HCT116 (cell line): ENCODE measurements at places on chromosomes 3 and 15.

GRCh38 chr3:193773266-193774220, 180.5 kb downstream of the OPA1 start:
- no peak overlapping the region for H3K27ac ChIP-seq
- H3K27me3 ChIP-seq, result peaks cover 3% of the 10 kb centered on the region; the same call in 1 of the 2 replicates
- no peaks in the 10 kb centered on the region for H3K4me1 ChIP-seq
- no peaks in the 10 kb centered on the region for H3K36me3 ChIP-seq

DNA sequence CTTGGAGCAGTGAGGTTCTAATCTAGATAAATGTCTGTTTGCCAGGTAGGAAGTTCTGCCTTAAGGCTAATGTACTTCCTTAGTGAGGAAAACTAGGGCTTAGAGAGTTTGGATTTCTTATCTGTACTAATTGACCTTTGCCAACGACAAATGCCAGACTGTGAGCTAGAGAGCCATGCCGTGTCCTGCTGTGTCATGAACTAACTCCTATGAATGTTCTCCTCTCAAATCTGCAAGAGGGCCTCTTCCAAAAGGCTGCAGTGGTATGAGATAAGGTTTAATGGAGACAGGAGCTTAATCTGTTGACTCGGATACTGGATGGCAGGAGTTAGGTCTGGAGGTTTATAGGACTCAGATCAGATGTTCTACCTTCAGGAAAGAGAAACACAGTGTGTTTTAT, 524.9 kb downstream of the NTRK3 start:
- DNase-seq, result no peak
- H3K27ac ChIP-seq, result no peak overlapping the region
- H3K27me3 ChIP-seq, result no peaks in the 10 kb centered on the region
- H3K4me1 ChIP-seq, result no peaks in the 10 kb centered on the region
- H3K36me3 ChIP-seq, result no peaks in the 10 kb centered on the region

DNA sequence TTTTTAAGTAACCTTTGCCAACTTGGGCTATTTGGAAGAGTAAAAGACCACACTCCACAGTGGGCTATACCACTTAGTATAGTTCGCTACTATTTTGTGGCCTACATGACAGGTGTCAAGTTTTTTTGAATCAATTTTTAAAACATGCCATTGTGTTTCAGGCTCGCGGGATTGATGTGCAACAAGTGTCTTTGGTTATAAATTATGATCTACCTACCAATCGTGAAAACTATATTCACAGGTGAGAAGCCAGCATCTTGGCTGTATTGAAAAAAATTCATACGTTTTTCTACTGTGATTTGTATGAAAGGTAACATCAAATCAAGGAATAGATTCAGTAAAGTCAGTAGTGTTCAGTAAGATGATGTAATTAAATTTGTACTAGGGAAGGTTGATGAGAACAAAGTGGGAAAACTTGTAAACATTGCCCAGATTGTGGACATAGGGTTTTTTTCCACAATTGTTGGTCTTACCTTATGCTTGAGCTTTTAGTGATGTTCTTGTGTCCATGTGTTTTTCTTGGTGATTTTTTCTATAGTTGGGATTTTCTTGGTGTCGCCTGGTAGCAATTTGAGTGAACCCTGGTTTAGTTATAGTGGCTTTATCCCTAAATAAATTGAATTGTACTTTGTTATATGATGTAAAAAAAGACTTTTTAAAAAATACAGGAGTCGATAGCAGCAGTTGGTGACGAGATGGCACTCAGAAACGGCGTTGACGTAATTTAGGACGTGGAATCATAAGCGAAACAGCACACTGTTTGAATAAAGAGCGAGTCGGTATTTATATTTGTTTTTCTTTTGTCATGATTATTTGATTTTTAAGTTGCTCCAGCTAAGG, 4.5 kb downstream of the EIF4A2 start:
- H3K4me3 ChIP-seq, result no peak overlapping the region
- H3K36me3 ChIP-seq, result peaks cover 66% of the 10 kb centered on the region
- H3K27me3 ChIP-seq, result no peaks in the 10 kb centered on the region
- no peak for DNase-seq

DNA sequence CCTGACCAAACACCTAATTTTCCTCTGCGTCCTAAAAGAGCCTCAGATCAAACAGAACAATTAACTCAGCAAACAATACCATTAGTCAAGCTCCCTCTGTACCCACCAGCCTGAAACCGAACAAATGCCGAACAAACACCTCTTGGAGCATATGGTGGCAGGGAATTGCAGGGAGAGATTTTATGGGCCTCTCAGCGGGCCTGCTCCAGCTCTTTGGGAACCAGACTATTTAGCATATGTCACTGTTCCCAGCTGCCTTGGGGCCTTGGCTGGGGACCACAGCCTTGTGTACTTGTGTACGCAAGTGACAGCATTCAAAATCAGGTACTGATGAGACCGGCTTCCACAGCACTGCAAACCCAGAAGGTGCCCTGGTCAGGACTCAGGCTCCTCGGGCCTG, 388.8 kb upstream of the PPP2R3A start:
- H3K27me3 ChIP-seq, result peaks cover 11% of the 10 kb centered on the region
- H3K36me3 ChIP-seq, result no peaks in the 10 kb centered on the region
- no peak overlapping the region for H3K4me3 ChIP-seq
- no peak for DNase-seq
- no peak overlapping the region for H3K27ac ChIP-seq

DNA sequence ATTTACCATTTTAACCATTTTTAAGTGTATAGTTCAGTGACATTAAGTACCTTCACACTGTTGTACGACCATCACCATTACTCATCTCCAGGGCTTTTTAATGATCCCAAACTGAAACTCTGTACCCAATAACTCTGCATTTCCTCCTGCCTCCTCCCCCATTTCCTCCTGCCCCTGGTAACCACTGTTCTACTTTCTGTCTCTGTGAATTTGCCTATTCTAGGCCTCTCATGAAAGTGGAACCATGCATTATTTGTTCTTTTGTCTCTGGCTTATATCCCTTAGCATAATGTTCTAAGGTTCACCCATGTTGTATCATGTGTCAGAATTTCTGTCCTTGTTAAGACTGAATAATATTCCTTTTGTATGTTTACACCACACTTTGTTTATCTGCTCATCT, 154.2 kb downstream of the MECOM start:
- H3K27ac ChIP-seq, result no peak overlapping the region
- no peak overlapping the region for H3K4me3 ChIP-seq
- no peaks in the 10 kb centered on the region for H3K36me3 ChIP-seq
- no peaks in the 10 kb centered on the region for H3K27me3 ChIP-seq
- no peaks in the 10 kb centered on the region for H3K4me1 ChIP-seq

DNA sequence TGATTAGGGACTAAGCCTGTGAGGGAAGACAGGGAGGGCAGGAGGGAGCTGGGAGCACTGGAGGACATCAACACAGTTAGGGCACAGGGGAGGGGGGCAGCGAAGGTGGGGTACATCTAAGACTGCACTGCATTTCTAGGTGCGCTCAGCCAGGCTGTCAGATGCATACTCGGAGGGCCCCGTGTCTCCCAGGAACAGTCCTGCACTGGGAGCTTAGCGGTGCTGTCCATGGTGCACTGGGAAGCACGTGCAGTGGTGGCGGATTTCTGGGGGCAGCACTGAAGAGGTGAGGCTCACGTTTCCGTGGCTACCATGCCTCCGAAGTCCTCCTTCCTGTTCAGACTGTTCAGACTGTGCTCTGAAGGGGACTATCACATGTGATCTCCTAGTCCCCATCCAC, 54.4 kb downstream of the ROPN1B start:
- H3K36me3 ChIP-seq, result 0 out of 2 replicates have a peak, but pooled peaks cover 5% of the 10 kb centered on the region
- H3K27ac ChIP-seq, result no peak overlapping the region
- no peak for DNase-seq
- H3K27me3 ChIP-seq, result no peaks in the 10 kb centered on the region
- no peaks in the 10 kb centered on the region for H3K4me1 ChIP-seq

DNA sequence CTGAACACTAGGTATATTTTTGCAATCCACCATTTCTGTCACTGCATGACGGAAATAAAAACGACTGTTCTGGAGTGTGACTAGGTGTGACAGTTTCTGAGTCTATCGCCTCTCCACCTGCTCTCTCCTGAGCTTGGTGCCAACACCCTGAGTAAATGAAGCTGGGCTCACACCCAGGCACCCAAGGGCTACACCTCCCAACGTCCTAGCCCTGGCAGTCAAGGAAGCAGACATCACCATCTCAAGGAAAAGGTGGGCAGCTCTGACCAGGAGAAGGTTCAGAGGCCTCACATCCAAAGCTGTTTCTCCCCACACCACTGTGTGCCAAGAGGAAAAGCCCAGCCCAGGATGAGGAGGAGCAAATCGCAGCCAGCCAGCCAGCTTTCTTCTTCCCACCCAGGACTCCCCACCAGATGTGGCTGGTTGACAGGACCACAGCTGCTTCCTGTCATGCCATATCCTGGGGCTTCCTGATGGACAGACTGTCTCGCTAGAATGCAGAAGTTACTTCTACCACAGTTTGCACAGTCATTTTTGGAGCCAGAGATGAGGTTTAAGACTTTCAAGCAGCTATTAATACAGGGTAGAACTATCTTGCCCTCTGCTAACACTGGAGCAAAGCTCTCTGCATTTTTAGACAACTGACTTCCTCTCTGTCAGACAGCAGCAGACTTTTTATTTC, 3.3 kb downstream of the SCAMP2 start:
- H3K4me1 ChIP-seq, result peaks cover 54% of the 10 kb centered on the region
- no peaks in the 10 kb centered on the region for H3K27me3 ChIP-seq
- H3K27ac ChIP-seq, result no peak overlapping the region

- H3K27ac ChIP-seq, result no peak overlapping the region
- peaks cover 5% of the 10 kb centered on the region for H3K4me1 ChIP-seq
- no peak overlapping the region for H3K4me3 ChIP-seq
- peaks cover 51% of the 10 kb centered on the region for H3K27me3 ChIP-seq
- H3K36me3 ChIP-seq, result no peaks in the 10 kb centered on the region
These were observed 281.9 kb upstream of the LRRFIP2 start for GRCh38 chr3:37456270-37456708.

- peak overlapping the region; percentile 9; the same call in 1 of the 2 replicates for H3K27ac ChIP-seq
- DNase-seq, result peak; percentile 81
- H3K27me3 ChIP-seq, result peaks cover 3% of the 10 kb centered on the region; the same call in 1 of the 2 replicates
- H3K36me3 ChIP-seq, result no peaks in the 10 kb centered on the region
These were observed 12.3 kb downstream of the CPNE9 start for GRCh38 chr3:9715764-9716437.

DNA sequence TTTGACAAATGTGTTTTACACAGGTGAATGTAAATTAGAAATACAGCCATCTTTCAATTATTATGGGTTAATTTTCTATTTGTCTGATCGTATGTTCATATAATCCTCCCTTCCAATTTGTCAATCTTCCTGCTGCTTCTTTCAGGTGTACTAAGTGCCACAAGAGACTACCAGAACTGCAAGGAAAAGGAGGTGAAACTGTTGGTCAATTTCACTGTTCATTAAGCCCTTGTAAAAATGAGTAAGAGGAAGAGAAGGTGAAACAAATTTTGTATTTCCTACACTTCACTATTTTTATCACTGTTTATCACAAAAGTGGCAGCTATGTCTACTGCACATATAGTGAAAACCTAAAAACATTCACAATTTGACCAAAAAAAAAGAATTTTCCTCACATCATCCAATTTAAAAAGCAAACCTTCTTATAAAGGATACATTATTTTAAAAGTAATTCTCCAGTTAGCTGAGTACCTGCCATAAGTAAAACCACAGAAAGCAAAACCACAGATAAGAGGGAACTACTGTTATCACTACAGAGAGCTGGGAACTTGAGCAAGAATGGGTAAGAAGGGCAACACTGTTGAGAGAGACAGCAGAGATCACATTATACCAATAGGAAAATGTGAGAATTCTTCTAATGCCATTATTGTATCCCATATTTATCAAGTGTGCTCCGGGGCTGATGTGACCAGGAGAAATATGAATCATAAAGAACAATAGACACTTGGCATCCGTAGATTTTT, 163.0 kb downstream of the TBC1D5 start:
- DNase-seq, result no peak
- H3K27me3 ChIP-seq, result no peaks in the 10 kb centered on the region
- H3K4me3 ChIP-seq, result no peak overlapping the region
- no peaks in the 10 kb centered on the region for H3K4me1 ChIP-seq

DNA sequence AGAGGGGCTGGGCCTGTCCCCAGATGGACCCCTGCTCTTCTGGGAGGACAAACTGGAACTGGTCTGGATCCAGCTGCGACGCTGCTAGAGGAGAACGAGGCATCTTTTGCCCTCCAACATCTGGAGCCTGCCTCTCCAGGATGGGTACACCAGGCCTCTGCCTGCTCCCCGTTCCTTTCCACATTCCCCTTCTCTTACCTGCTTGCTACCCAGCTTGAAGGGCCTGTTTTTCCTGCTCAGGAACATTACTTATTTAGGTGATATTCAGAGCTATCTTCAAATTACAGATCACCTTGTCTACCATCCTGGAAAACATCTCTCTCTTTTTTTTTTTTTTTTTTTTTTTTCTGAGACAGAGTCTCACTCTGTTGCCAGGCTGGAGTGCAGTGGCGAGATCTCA, 64.0 kb downstream of the CHRD start:
- peaks cover 32% of the 10 kb centered on the region for H3K4me1 ChIP-seq
- no peaks in the 10 kb centered on the region for H3K27me3 ChIP-seq
- no peaks in the 10 kb centered on the region for H3K36me3 ChIP-seq

DNA sequence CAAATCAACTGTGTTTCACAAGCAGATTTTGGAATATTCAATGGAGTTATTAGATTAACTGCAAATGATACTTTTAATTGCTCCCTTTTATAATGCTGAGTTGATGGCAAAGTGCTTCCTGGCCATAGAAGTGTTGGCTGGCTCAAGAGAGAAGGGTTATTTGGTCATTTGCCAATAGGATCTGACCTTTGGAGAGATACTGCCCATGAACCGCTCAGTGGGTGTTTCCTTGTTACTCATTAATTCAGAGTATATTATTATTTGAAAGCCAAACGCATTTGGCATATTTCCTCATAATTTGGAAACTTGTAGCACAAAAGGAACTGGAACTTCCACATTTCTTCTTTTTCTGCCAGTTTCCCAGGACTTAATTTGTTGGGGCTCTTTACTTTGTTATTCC, 234.7 kb downstream of the CDIN1 start:
- no peaks in the 10 kb centered on the region for H3K36me3 ChIP-seq
- peak overlapping the region; percentile 11; the same call in 1 of the 2 replicates for H3K27ac ChIP-seq
- H3K4me1 ChIP-seq, result no peaks in the 10 kb centered on the region
- H3K27me3 ChIP-seq, result no peaks in the 10 kb centered on the region
- DNase-seq, result no peak
- no peak overlapping the region for H3K4me3 ChIP-seq

DNA sequence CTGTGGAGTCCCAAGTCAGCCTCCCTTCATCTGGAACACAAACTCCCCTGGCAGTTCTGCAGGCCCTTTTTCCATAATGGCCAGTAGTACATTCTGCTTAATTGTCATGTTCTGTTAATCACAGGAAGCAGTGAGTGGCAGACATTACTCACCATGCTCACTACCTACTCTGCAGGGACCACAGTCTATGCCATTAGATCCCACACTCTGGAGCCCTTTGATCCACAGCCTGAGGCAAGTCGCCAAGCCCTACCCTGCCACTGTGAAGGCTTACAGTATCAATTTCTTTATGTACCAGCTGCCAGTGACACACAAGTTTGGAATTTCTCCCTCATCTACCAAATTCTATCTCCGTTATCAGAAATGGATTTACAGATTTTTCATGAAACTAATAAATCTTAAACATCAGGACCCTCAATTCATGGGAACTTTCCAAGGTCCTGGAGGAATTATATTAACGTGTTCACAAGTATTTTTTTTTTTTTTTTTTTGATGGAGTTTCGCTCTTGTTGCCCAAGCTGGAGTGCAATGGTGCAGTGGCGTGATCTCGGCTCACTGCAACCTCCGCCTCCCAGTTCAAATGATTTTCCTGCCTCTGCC, 20.6 kb upstream of the WWTR1 start:
- no peaks in the 10 kb centered on the region for H3K27me3 ChIP-seq
- H3K4me1 ChIP-seq, result peaks cover 29% of the 10 kb centered on the region
- no peak overlapping the region; the same call in 1 of the 2 replicates for H3K27ac ChIP-seq
- no peaks in the 10 kb centered on the region for H3K36me3 ChIP-seq
- peak; percentile 86 for DNase-seq
- no peak overlapping the region for H3K4me3 ChIP-seq
